ENCODE measurements at places on chromosomes 3 and 15. TPM values are rescaled to one million over a fixed set of nuclear protein-coding genes. Genes with fewer than 3 reads are reported as not detected.

Gene GADL1
- total RNA-seq, result not detected

Gene CLDN16
- total RNA-seq, result not detected

Gene SEC11A
- 227 TPM for total RNA-seq

Gene THBS1
- total RNA-seq, result 3,340 TPM

Gene COLQ
- total RNA-seq, result 1.3 TPM

Gene FGD5
- 5.1 TPM for total RNA-seq

Gene ANKRD63
- not detected for total RNA-seq

Gene TRPM1
- not detected for total RNA-seq
